Naive B cell (primary cell): ENCODE measurements at places on chromosomes 3 and 15.

- DNase-seq, result no peak
These were observed 408.0 kb downstream of the TBL1XR1 start for GRCh38 chr3:176789281-176789705.

DNA sequence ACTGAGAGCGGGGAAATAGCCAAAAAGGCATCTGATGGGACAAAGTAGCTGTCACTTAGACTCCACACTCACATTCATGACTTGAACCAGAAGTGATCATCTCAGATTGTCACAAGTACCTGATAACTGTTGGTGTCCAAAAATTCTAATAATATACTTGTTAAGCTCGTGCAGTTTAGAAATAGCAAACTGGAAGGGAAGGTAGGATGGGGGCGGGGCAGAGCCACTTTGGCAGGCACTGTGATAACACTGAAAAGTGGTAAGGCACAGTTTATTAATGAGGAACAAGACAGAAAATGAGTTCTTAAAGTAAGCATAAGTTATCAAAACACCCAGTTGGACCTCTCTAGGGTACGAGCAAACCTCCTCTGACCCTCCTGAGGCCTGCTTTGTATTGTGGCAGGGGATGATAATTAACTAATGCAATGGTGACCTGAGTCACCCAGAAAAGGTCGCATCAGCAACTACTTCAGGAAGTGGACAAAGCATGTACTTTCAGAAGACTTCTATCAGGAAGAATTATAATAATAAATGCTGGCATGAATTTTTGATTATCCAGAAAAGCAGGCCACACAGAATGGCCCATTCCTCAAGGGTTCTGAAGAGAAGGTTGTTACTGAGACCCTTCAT lies 54.4 kb downstream of the ADCY5 start:
- no peak for DNase-seq

- no peak for DNase-seq
These were observed 701 bp downstream of the SGO1 start for GRCh38 chr3:20185331-20185678.

- peak; percentile 23 for DNase-seq
These were observed 13.7 kb downstream of the CELF6 start for GRCh38 chr15:72306211-72306785.

DNA sequence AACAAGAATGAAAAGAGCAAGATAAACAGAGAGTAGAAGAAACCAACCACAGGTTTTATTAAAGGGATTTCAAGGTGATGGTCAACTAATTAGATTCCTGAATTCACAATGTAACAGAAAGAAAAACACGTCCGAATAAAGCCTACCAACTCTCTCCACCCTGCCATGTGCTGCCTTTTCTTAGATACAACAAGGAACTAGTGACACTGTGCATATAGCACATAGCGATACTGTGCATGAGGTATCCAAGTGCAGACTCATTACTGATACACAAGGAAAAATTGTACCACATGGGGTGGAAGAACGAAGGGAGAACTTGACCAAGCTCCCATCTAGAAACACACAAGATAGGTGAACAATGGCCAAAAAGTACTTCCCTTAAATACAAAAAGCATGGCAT lies 154.6 kb downstream of the MAGI1 start:
- no peak for DNase-seq

DNA sequence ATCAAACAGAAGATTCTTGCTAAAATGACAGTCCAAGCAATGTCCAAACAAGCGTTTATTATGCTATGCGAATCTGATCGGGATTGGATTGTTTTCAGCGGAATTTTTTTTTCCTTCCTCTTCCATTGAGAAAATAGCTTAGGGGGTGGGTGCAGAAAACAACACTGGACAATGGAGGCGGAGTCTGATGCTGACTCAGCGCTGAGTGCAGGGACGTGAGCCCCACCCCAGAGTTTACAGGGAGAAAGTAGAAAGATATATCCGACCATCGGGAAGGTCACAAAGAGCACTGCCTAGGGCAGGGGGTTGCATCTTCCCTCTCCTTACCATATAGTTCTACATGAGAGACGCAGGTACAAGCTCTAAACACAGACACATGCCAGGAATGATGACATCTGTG lies 117.0 kb downstream of the FOXP1 start:
- DNase-seq, result no peak

DNA sequence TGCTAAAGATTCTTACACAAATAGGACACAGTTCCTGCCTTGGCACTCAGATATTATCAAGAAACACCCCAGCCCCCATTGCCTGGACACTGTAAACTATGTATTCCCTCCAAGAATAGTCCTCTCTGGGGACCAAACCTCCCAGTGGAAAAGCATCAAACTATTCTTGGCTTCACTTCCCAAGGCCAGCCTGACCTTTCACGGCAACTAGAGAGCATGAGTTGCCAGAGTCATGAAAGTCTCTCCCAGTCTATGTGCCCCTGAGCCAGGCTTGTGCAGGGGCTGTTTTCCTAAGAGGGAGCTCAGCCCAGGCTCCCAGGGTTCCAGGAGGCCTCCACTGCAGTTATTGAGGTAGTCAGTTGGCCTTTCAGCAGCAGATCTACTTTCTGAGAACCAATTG lies 251.9 kb upstream of the TGFBR2 start:
- no peak for DNase-seq

- no peak for DNase-seq
These were observed 24.9 kb upstream of the GATM start for GRCh38 chr15:45402955-45403877.

- no peak for DNase-seq
These were observed 805 bp downstream of the SERPINI1 start for GRCh38 chr3:167736264-167736787.

- DNase-seq, result no peak
These were observed 15.5 kb upstream of the PLAAT1 start for GRCh38 chr3:193225302-193226125.

GRCh38 chr15:43775411-43775965 lies 1.3 kb downstream of the ELL3 start:
- no peak for DNase-seq

DNA sequence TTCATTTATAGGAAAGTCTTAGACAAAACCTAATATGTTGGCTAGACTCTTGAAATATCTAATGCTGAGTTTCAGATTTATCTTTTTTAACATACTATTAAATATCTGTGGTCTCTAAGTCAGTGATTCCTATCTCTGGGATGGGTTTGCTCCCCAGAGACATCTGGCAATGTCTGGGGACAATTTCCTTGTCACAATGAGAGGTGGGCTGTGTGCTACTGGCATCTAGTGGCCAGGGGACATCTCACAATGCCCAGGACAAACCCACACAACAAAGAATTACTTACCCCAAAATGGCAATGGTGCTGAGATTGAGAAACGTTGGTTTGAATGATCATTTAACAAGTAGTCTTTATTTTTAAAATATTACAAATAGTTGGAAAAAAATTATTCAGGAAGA lies 602.1 kb downstream of the MAGI1 start:
- no peak for DNase-seq

- peak; percentile 30 for DNase-seq
These were observed 3.4 kb upstream of the RFTN1 start for GRCh38 chr3:16516695-16517481.

GRCh38 chr3:195263925-195264600 lies 6.9 kb downstream of the XXYLT1 start:
- no peak for DNase-seq

GRCh38 chr3:63413523-63413922 lies 135.4 kb downstream of the SYNPR start:
- DNase-seq, result no peak

DNA sequence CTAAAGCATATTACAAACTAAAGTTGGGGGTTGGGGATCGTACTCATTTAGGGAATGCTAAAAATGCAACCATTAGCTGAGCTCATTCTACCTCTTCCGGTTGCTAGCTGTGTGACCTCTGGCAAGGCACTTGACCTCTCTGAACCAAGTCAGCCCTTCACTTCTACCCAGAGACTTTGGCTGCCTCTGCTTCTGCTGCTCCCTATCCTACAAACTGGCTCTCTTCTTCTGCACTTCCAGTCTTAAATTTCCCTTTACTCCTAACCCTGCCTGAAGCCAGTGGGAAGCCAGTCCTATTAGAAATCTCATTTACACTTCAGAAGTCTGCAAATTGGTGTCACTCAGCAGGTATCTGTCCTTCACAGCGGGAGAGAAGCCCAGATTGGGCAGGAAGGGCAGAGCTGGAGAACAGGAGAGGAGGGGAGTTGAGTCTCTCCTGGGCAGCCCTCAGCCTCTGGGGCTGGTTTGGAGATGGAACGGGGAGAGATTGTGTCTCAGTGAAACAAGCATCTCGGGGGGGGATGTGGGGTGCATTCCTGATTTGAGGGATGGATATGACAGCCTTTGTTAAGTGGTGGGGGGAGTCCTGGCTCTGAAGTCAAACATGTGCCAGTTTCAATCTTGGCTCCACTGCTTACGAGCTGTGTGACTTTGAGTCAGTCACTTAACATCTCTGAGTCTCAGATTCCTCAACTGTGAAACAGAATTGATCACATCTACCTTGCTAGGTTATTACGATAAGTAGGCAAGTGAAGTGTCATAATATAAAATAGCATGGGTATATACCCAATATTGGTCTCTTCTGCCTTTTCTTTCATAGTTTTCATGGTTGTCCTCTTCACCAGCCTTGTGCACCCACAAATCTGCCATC lies 7.8 kb upstream of the AEN start:
- no peak for DNase-seq

GRCh38 chr3:142013993-142014392 lies 135.4 kb downstream of the TFDP2 start:
- no peak for DNase-seq

DNA sequence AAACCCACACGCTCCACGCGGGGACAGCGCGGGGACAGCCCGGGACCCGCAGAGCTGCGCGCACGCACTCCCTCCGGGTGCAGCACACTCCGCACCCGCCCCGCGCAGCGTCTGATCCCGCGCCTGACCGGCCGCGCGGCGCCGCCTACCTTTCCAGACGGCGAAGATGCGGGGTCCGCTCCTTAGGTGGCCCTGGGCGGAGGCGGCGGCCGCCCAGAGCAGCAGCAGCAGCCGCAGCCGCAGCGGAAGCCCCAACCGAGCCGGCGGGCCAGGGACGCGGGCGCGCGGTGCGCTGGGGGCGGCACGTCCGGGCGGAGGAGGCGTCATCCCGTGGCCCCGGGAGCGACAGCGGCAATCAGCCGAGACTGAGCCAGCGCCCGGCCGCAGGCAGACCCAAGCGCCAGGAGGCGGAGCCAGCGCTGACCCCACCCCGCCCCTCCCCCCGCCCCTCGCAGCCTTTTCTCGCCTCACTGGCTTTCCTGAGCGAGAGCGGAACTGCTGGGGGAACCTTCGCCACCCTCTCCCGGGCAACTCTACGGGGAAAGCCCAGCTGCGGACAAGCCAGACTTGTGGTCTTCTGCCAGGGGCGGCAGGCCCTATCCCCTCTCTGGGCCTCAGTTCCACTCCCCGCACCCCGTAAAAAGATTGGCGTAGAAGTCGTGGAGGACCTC lies at the start of gene SEMA7A:
TSS of gene SEMA7A (minus strand) at position 367 of the 671 bp plus-strand sequence. CDS start at position 327, 40 bp downstream.
- DNase-seq, result peak; percentile 84

- no peak for DNase-seq
These were observed 51.3 kb downstream of the MBNL1 start for GRCh38 chr3:152319831-152320617.

DNA sequence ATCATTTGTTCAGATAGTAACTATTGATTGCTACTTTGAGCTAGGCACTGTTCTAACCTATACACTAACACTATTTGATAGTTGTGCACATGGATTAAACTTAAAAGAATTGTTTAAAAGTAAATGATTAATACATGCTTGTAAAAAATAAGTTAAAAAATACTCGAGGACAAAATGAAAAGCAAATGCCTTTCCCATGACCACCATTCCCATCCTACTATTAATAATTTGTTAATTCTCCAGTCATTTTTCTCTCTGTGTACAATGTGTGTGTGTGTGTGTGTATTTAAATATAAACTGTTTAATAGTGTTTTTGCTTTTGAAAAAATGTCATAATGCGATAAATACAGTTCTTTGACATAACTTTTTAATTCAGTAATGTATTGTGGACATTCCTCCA lies 78.7 kb upstream of the KCNMB2 start:
- DNase-seq, result no peak

DNA sequence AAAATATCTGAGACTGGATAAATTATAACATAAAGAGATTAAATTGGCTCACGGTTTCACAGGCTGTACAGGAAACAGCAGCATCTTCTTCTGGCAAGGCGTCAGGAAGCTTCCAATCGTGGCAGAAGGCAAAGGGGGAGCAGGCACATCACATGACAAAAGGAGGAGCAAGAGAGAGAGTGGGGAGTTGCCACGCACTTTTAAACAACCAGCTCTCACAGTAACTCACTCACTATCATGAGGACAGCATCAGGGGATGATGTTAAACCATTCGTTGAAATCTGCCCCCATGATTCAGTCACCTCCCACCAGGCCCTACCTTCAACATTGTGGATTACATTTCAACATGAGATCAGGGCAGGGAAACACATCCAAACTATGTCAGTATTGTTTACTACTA lies 114.5 kb upstream of the SPATA16 start:
- DNase-seq, result no peak

DNA sequence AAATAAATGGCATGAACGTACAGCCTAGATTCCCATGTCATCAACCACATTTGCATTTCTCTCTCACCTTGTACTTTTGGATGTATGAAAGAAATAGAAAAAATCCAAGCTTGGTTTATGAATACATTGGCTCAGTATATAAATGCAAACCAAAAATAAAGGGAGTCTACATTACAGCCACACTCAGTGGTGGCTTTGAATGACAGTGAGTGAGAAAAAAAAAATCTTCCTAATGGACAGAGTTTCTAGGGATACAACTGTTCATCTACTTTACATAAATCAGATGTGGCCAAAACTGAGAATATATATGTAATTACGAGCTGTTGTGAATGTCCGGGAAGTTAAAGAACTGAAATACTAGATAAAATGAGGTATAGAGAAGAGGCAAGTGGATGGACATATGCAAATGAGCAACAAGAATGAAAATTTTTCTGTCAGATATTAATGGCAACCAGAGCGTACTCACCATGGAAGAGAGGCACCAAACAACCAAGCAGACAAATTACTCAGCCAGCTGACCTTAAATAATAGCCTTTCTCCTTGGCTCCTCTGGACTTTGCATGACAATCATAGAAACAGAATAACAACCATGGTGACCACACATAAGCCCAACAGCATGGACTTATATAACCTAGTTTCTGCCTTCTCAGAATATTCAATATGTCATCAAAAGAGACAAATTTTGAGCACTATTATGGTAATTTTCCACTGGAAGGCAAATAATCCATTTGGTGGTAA lies 1305.8 kb downstream of the OTOL1 start:
- DNase-seq, result no peak

DNA sequence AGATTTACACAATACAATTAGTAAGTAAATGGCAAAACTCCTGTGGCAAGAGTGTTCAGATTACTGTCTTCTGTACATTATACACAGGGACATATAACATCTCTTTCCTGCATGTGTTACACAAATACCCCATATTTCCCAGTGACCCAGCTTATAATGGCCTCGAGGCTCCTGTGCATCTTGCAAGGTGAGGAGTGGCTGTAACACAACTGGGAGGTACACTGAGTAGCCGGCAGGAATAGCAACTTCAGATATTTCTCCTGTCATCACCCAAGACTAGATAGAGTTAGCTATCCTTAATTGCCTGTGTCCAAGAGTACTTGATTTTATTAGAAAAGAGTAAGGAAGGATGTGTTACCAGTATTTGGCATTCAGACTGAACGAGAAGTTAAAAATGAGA lies 5.6 kb downstream of the GMPS start:
- no peak for DNase-seq
